MV-4-11 (cell line): ENCODE measurements at places on chromosomes 16 and 17.

DNA sequence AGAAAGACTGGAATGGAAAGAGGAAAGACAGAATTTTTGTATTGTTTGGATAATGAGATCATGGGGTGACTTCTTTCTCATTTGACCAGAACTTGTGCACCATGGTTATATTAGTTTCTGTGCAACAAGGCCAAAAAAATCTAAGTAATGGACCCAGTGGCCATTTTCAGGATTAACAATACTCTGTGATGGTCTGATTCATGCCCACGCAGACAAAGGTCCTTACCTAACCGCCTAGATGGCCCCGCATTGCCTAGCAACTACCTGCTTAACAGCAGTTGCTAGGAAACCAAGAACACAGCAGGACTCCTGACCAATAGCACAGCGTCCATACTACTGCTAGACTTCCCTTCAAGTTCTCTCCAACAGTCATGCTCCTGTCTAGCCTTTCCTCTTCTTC is 22.4 kb downstream of the MIS12 start:
- no peak for DNase-seq

DNA sequence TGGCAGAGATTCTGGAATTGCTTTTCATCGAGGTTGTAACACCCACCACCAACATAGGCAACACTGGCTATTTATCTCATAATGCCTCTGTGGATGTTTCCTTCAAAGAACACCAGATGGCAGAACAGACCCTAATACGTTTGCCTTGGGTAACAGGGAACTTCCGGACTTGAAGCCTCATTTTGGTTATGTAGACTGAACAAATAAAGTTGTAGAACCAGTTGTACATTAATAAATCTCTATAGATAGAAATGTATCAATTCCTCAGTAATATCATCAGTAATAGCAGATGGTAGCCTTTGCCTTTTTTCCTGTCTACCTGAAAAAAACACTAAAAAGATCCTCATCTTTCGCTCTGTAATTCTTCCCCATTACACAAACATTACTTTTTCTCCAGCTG is 25.9 kb upstream of the APOH start:
- DNase-seq = peak; percentile 51

DNA sequence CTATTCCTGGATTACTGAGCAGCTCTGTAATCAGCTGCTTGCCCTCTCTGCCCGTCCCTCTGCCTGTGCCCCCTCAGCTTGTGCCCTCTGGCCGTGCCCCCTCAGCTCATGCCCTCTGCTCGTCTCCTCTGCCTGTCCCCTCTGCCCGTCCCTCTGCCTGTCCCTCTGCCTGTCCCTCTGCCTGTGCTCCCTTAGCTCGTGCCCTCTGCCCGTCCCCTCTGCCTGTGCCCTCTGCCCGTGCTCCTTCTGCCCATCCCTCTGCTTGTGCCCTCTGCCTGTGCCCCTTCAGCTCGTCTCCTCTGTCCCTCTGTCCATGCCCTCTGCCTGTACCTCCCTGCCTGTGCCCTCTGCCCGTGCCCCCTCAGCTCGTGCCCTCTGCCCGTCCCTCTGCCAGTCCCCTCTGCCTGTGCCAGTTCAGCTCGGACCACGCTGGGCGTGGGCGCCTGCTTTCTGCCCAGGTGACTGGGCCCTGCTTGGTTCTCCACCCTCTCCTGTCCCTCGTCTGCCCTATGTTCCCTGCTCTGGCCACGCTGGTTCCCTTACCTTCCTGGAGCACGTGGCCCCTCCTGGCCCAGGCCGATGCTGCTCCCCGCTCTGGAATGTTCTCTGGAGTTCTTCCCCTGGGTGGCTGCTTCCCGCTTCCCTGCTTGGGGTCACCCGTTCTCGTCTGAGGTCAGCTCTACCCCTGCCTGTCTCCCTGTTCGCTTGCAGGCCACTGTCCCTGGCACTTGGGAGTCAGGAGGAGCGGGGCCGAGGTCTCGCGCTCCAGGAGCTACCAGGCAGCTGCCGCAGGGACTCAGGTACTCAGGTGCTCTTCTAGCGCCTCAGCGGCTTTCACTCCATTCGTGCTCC is 63.9 kb downstream of the BANP start:
- DNase-seq = no peak

GRCh38 chr17:17146786-17147406 is 59.2 kb downstream of the PLD6 start:
- DNase-seq = no peak

DNA sequence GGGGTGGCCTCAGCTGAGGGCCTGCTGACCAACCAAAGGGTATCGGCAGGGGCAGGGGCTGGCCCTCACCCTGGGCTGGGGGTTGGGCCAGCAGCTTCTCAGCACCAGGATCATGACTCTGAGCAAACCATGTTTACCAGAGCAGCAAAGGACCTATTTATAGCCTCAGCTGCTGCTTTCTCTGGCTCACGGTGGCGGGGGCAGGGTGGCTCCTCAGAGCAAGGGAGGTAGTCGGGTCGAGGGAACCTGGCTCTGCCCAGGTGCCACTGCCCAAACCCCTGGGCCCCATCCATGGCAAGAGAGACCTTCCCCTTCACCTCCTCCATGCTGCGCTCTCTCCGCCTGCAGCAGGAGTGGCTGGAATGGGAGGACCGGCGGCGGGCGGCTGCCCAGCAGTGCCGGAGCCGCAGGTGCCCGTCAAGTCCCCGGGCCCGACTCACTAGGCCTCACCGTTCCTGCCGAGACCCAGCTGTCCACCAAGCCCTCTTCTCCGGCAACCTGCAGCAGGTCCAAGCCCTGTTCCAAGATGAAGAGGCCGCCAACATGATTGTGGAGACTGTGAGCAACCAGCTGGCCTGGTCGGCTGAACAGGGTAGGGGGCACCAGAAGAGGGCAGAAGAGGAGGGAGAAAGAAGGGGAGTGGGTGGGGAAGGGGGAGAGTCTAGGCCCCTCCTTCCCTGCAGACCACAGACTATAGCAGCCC is at the start of gene ASB16:
Gene ASB16, plus strand, starts transcription at position 206 of the 703 bp plus-strand sequence. Its CDS starts 86 bp downstream, at position 292.
- DNase-seq = no peak

GRCh38 chr17:37025238-37025637 is 76.5 kb downstream of the AATF start:
- no peak for DNase-seq

- DNase-seq = peak; percentile 33
Measured at GRCh38 chr17:29190592-29191207, 10.5 kb upstream of the MYO18A start.

GRCh38 chr16:89175280-89176146 is 4.0 kb downstream of the CDH15 start:
- DNase-seq = no peak

DNA sequence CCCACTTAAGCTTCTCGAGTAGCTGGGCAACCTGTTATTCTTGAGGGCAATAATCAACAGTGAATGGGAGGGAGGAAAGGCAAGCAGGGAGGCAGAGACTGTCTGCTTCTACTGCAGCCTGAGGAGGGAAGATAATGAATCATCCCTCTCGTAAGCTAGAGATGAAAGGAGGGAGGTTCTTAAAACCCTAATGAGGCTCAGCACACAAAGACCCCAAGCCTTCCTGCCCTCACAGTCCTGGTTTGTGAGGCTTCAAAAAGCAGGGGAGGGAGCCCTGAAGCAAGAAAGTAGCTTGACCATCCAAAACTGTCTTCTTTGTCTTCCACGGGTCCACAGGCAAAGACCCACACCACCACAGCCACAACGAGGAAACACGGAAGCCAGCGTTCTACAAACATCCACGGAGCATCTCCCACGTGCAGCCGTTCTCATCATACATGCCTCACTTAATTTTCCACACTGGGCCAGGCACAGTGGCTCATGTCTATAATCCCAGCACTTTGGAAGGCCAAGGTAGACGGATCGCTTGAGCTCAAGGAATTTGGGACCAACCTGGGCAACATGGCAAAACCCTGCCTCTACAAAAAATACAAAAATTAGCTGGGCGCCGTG is 1.8 kb downstream of the PIK3R5 start:
- peak; percentile 47 for DNase-seq

GRCh38 chr17:29661213-29661612 is 38.5 kb upstream of the CORO6 start:
- DNase-seq = no peak

GRCh38 chr17:60169921-60170817 is 20.4 kb downstream of the CA4 start:
- DNase-seq = peak; percentile 85
